SJSA1 (cell line): ENCODE measurements at places on chromosomes 3 and 15.

DNA sequence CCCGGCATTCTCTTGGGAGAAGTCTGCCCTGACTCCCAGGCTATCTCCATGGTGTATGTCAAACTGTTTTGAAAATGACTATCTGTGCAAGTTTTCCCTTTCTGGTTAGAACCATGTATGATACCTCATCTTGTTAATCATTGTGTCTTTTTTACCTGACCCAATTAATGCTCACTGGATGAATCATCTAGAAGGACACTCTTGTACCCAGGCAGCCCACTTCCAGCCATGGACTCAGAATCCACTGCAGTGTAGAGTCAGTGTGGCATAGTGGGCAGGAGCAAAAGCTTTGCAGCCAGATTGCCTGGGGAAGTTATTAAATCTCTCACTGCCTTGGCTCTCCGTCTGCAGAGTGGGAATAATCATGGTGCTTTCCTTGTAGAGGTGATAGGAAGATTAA, 1.2 kb downstream of the FAM3D start:
- DNase-seq: no peak

- no peak for DNase-seq
Observed at GRCh38 chr15:46089467-46089935, 454.7 kb downstream of the SQOR start.

- no peak for DNase-seq
Observed at GRCh38 chr3:150114873-150115540, 144.3 kb upstream of the PFN2 start.

DNA sequence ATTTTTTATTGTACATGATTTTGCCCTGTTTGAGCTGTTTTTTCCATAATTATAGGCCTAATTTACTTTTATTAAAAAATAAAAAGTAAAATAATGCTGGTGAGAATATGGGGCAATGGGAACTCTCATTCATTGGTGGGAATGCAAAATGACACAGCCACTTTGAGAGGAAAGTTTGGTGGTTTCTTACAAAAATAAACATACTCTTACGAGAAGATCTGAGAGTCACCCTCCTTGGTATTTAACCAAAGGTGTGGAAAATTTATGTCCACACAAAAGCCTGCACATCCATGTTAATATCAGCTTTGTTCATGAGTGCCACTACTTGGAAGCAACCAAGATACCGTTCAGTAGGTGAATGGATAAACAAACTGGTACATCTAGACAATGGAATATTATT, 9.8 kb downstream of the MUC13 start:
- DNase-seq: no peak

- no peak for DNase-seq
Observed at GRCh38 chr3:55468251-55468650, 18.9 kb downstream of the WNT5A start.

GRCh38 chr3:188972310-188972709, 199.5 kb upstream of the TPRG1 start:
- DNase-seq: no peak

- DNase-seq: peak; percentile 25
Observed at GRCh38 chr15:29008846-29009245, 123.1 kb downstream of the APBA2 start.

- DNase-seq: no peak
Observed at GRCh38 chr15:51077221-51078153, 17.2 kb downstream of the TNFAIP8L3 start.

DNA sequence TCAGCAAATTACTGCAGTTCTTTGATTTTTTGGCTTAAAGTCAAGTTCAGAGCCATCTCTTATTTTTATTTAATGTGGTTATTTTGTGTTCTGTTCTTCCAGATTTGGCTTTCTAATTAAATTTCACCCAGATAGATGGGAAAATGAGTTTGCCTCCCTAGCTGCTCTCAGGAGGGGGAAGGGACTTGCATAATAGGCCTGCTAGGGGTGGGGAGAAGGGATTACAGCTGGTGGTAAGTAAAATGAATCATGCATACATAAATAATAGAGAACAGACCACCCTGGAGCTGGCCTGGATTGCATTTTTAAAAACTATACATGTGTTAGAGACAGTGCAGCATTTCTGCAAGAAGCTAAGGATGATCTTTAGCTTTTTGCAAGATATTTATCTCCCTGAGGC, 3.9 kb upstream of the PXYLP1 start:
- DNase-seq: peak; percentile 77

DNA sequence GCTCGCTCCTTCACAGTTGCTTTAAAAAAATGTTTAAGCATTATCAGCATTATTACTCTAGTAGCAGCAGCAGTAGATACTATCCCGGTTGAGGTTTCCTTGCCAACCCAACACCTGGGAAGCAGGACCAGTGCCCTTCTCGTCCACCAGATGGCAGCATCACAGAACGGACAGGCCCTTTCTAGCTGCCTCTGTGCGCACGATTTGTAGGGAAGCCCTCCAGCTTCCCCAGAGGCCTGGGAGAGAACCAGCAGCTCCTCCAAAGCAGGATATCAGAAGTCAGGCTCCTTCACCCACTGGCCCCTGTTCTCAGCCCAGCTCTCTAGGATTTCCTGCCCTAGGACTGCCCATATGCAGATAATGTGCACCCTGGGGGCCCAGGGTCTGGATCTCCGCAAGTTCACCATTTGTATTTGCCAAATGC, 16.8 kb upstream of the ESYT3 start:
- DNase-seq: peak; percentile 81

DNA sequence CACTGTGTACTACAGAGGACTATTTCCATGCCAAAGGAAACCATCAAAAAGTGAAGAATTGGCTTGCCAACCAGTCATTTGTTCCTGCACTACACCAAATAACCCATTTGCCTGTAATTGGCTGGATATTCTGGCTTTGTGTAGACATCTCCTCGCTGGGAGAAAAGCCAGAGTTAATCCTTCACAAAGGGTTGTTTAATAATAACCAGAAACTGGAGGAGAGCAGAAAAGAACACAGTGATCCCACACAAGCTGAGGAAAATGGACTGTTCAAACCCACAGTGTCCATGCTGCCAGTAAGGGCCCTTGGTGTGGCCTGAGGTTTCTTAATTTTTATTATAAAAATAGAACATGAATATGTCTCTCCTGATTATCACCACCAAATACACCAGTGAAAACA, 294.0 kb downstream of the RORA start:
- no peak for DNase-seq

DNA sequence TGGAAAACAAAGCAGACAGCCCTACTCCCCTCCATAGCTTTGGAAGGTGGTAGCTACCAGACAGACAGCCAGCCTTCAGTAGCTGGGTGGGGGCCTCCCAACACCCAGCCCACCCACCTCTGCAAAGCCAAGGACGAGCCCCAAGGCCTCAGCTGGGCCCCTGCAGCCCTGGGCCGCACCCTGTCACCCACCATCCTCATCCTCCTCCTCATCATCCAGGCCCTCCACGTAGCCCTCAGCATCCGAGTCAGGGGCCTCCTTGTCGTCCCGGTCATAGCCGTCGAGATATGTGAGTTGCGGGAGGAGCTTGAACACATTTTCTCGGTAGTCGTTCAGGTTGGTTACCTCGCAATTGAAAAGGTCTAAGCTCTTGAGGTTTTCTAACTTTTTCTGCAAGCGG, 36.5 kb downstream of the ANP32A start:
- no peak for DNase-seq

- no peak for DNase-seq
Observed at GRCh38 chr3:25589104-25589782, 75.5 kb downstream of the TOP2B start.

DNA sequence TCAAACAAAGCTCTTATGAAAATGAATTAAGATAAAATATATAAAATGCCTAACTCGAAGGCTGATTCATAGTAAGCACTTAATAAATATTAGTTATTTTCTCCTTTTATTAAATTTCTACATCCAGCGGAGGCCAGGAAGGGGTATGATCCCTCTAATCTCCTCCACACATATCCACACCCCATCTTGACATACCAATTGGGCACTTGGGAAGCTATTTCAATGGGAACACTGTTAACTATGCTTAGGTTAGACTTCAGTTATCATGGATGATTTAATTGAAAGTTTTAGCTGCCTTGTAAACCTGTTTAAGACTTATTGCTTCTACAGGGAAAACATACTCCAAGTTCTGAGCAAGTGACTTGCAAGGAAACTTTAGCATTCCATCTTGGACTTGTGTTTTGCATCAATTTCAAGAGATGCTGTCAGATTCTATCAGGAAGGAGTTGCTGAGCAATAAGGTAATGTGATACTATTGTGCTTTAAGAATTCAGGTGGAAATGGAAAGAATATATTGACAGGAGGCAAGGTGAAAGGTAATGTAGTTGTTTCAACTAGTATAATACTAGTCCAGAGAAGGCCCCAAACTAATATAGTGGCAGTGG, 120.4 kb upstream of the TSPAN3 start:
- no peak for DNase-seq

- DNase-seq: no peak
Observed at GRCh38 chr3:68249265-68249664, 594.9 kb upstream of the SUCLG2 start.

GRCh38 chr3:64074060-64074459, 50.8 kb upstream of the PSMD6 start:
- DNase-seq: no peak

- no peak for DNase-seq
Observed at GRCh38 chr3:149881879-149882278, 68.9 kb downstream of the RNF13 start.

GRCh38 chr3:133445108-133445507, 45.3 kb downstream of the BFSP2 start:
- no peak for DNase-seq

GRCh38 chr3:23288286-23288685, 85.2 kb downstream of the UBE2E2 start:
- DNase-seq: no peak

GRCh38 chr15:55222588-55222987, 25.8 kb upstream of the RSL24D1 start:
- no peak for DNase-seq

- DNase-seq: no peak
Observed at GRCh38 chr3:173045770-173046382, 95.2 kb downstream of the SPATA16 start.

DNA sequence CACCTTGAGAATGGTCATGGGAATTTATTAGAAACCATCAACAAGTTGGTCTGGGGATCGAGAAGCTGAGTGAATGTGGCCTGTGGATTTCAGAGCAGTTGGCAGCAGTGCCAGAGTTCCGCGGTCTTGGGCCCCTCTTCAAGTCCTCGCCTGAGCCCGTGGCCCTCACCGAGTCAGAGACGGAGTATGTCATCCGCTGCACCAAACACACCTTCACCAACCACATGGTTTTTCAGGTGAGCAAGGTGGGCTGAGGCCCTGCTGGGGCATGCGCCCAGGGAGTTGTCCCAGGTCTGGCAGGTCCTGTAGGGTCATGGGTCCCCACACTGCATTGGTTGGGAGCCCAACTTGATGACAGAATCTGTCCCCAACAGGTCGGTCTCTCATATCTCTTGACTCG, 7.0 kb upstream of the HMCES start:
- no peak for DNase-seq

DNA sequence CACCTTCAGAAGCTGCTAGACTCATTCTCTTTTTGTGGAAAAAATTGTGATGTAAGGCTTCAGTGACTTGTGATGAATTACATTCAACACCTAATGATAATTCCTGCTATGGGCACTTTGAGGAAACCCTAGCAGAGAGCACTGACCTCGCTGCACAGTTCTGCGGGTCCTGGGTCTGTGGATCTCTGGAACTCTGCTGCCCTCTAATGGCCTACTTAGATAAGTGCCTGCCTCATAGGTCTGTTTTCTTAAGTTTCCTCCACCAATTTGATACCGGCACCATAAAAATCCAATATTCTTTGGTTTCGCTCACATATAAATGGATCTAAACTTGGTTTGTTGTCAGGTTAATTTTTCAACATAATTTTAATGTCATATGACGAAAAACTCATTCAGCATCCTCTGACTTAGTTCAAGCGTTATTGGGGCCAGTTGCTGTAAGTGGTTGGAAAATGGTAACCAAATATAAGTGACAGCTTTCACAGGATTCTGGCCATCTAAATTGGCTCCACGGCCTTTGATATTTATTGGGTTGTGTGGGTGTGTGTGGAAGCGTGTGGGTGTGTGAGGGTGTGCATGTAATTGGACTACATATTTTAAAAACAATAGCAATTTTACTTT, 10.4 kb downstream of the SLITRK3 start:
- DNase-seq: peak; percentile 2

GRCh38 chr15:55873024-55873720, 120.2 kb downstream of the NEDD4 start:
- no peak for DNase-seq

DNA sequence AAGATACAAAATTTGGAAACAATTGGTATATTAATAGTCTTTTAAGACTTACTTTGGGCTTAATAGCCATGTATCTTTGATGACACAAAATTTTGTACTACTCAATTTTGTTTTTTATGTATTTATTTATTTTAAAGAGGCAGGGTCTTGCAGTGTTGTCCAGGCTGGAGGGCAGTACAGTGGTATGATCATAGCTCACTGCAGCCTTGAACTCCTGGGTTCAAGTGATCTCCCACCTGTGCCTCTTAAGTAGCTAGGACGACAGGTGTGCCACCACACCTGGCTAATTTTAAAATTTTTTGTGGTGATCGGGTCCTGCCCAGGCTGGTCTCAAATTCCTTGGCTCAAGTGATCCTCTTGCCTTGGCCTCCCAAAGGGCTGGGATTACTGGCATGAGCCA, 6.5 kb downstream of the SPRED1 start:
- no peak for DNase-seq

DNA sequence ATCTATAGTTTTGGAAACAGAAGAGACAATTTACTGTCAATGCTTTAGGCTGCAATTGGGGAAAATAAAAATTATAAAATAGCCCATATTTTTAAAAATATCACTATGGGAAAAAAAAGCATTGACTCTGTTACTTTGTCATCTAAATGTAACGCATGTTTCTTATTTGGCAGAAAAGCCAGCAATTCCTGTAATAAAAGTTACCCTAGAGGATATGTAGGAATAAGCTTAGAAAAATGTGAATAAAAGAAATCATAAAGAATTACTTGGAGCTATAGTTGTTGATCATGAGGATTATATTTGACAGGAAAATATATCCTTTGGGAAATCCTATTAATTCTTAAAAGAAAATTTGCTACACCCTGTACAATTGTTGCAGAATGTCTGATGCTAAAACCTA, 515.4 kb upstream of the IL12A start:
- DNase-seq: no peak

- no peak for DNase-seq
Observed at GRCh38 chr3:117822416-117822815, 1112.8 kb downstream of the TUSC7 start.

- no peak for DNase-seq
Observed at GRCh38 chr15:85430406-85431204, 50.2 kb downstream of the AKAP13 start.

GRCh38 chr3:158679547-158680000, 7.1 kb upstream of the LXN start:
- no peak for DNase-seq

DNA sequence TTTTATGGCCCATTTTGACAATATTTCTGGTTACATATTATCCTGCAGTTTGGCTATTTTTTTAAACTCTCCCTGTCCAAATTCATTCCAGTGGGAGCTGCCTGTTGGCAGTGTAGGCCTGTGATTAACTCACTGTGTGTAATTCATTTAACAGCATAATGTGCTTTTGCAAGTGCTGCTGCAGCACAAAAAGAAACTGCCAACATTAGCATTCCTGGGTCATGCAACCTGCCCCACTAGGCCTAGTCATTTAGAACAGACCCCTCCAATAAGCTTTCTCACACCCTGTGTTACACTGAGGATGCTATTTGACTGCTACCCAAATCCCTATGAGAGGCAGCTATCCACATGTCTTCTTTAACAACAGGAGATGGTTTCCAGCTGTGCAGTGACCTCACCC, 251.2 kb upstream of the UBE2E2 start:
- no peak for DNase-seq
